ENCODE measurements at places on chromosomes 7 and 10.

DNA sequence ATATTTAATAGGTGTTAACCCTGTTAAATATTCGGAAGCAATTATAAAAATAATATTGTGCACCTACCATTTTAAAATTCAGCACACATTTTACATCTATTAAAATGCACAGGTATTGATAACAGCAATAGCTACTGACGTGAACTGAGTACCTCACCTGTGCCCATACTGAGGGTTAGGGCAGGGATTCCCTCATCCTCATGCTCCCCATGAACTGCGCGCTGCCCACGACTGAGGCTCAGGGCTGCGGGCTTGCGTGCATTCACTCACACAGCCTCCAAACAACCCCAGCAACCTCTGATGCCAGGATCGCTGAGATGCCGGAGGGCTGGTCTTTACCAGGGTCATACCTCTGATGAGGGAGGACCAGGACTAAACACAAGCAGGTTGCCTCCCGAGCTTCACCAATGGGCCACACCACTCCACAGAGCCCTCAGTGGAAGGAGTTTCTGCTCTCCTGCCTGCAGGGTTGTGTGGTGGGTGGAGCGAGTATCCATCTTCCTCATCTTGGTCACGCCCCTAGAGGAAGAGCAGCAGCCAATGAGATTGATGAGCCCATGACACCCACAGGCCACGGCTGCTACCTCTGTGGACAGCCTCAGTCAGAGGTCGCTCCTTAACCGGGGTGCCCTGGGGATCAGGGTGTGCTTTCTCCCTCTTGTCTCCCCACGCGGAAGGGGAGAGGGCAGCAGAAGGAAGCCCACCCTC lies 478.3 kb downstream of the TNS3 start:
- no peak for DNase-seq

DNA sequence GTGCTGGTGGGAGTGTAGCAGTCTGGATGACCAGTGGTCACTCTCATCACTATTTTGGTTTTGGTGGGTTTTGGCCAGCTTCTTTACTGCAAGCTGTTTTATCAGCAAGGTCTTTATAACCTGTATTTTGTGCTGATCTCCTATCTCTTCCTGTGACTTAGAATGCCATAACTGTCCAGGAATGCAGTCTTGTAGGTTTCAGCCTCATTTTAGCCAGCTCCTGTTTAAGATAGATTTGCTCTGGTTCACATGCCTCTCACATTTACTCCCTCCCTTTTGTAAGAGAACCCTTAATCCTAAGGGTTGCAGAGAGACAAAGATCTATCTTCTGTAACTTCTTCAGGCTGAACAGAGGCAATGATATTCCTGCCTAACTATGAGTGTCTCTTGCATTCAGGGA lies 51.2 kb upstream of the INHBA start:
- DNase-seq, result no peak

- DNase-seq, result no peak
Measured at GRCh38 chr10:82625512-82626189, 750.7 kb downstream of the NRG3 start.

DNA sequence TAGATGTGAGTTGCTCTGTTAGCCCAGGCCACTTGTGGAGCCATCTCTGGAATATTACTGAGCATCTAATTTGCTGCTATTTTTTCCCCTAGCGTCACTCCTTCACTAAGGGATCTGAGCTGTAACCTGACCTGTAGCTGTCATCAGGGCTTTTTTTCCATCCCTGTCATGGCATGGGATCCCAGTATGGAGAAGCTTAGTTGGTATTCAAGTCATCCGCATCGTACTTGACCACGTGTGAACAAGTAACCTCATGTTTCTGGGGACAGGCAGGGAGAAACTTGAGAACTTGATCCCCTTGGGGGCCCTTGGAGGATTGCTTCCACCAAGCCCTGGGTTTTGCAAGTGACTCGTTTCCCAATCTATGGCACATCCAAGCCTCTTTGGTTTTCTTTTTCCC lies 474.4 kb upstream of the GALNT17 start:
- no peak for DNase-seq

- DNase-seq, result no peak
Measured at GRCh38 chr7:110388457-110388856, 702.5 kb upstream of the LRRN3 start.

All from NCI-H1417 treated with DMSO at 0.1 percent for 48 hours (cell line).